ENCODE measurements at places on chromosomes 11 and 22. TPM values are rescaled to one million over a fixed set of nuclear protein-coding genes. Genes with fewer than 3 reads are reported as not detected.

FGF19 gene
- not detected for total RNA-seq

SLC25A22 gene
- total RNA-seq, result 17.6 TPM

GSTT2 gene
- total RNA-seq, result not detected

OR51B6 gene
- total RNA-seq, result not detected

ALDH3B2 gene
- not detected for total RNA-seq

CHADL gene
- total RNA-seq, result 0.99 TPM

PRG3 gene
- total RNA-seq, result not detected

IFITM10 gene
- 2.2 TPM for total RNA-seq

MICAL2 gene
- 31.9 TPM for total RNA-seq

RASGRP2 gene
- not detected for total RNA-seq

RASD2 gene
- total RNA-seq, result 0.09 TPM

MRGPRE gene
- total RNA-seq, result not detected

OR51E2 gene
- not detected for total RNA-seq

MIOX gene
- not detected for total RNA-seq

TP53AIP1 gene
- total RNA-seq, result not detected

GRCh38 chr11:129386795-129387397 lies 11.2 kb downstream of the BARX2 start:
- DNase-seq, result no peak

DNA sequence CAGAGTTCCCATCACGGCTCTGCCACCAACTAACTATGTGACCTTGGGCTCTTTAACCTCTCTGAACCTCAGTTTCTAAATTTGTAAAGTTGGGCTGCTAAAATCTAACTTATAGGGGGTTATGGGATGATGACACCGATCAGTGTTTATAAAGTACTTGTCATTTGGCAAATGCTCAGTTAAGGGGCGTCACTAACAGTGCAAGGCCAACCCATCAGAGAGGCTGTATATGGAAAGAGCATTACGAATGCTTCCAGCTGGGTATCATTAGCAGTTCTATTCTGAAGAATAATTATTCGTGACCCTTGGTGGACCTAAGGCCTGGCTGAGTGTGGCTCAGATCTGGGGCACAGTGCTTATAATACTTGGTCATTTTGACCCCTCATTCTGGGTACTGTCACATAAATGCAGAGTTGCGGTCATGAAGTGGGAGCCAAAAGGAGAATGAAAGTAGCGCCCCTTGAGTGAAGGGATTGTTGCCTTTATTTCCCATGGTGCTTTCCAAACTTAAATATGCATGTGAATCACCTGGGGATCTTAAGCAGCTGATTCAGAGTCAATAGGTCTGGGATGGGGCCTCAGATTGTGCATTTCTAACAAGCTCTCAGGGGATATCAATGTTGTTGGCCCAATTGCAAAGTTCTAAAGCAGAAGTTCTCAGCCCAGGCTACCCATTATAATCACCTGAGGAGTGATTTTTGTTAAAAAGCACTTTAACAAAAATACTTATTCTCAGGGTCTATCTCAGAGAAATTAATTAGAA lies 115.8 kb downstream of the CSNK2A3 start:
- no peak for DNase-seq

DNA sequence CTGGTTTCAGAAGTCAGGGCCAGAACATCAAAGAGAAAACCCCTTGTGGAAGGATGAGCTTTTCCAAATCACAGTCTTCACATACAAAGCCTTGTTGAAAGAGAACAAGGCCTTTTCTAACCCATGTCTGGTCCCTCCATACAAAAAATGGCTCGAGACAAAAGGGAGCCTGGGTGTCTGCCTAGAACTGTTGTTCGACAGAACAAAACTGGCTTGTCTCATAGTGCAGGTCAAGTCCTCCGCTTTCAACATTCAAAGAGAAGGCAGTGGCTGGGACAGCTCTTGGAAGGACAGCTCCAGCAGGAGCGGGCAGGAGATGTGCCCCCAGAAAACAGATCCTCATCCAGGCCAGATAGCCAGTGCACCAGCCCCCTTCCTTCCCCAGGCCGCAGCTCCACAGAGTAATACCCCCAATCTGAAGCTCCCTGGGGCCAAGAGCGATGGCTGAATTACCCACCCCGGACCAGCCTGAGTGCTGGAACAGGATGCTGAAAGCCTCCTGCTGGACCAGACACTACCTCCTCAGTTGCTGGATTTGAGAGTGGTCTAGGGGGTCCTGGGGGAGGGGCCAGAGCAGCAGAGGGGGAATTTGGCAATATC lies 27.6 kb downstream of the USH1C start:
- DNase-seq, result no peak

DNA sequence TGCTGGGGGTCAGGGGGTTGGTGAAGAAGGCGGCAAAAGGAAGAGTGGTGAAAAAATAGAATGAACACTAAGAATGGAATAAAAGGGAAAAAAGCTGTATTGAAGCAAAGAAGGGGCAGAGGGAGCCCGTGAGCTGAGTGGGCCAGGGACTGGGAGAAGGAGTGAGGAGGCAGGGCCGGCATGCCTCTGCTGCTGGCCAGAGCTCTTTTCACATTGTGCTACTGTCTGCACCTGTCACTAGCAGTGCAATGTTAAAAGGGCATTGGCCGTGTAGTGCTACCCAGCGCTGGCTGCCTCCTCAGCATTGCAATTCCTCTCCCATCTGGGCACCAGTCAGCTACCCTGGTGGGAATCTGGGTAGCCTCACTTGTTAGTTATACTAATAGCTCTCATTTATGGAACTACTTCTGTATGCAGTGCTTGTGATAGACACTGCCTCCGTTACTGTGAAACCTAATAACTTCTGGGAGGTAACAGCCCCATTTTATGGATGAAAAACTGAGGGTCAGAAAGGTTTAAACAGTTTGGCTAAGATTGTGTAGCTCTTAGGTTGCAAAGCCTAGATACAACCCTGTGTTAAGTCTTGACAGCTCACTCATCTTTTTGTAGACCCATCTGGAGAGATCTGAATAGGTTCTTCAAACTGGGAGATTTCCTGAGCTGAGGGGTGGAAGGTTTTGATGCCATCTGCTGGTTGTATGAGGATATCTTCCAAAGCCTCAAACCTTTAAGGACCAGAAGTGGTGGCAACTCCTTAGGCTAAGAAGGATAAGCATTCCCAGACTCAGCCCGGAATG lies 8.5 kb downstream of the YPEL4 start:
- peak; percentile 77 for DNase-seq

DNA sequence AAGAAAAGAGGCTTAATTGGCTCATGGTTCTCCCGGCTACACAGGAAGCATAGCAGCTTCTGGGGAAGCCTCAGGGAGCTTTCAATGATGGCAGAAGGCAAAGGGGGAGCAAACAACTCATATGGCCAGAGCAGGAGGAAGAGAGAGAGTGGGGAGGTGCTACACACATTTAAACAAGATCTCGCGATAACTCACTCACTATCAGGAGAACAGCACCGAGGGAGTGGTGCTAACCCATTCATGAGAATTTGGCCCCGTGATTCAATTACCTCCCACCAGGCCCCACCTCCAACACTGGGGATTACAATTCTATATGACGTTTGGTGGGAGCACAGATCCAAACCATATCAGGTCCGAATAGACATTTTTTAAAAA lies 41.7 kb upstream of the APLNR start:
- no peak for DNase-seq

GRCh38 chr11:19474954-19475721 lies 234.4 kb upstream of the E2F8 start:
- DNase-seq, result no peak

DNA sequence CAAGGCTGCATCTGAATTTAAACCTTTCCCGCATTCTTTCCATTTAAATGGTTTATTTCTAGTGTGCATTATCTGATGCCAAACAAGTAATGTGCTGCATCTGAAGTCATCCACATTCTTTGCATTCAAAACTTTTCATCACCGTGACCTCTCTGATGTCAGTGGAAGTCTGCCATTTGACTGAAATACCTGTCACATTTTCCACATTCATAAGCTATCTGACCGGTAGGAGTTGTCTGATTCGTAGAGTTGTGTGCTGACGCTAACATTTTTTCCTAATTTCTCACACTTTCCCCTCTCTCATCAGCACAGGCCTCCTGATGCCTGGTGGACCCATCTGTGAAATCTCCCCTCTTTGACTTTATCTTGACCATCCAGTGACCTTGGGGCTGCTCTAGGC lies 79.9 kb upstream of the BARX2 start:
- peak; percentile 67 for DNase-seq

DNA sequence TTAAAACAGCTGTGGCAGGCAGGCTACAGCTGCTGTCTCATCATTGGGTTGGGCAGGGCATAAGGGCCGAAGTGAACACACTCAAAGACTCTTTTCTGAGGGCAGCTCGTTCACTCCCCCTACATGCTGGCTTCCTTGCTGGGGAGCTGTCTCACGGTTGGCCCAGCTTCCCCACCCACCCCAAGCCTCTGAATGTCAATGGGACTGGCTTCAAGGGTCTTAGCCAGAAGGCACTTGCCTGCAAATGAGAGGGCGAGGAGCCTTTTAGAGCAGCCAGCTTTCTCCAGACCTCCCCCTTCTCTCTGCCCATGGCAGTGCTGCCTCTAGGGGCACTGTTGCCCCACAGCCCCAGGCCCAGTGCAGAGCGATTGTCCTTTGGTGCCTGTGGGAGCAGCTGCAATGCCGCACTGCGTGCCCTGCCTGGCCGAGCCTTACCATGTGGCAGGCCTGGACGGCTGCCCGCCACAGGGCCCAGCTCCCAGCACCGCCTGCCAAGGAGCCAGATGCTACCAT lies 94.7 kb upstream of the RASSF10 start:
- DNase-seq, result no peak

DNA sequence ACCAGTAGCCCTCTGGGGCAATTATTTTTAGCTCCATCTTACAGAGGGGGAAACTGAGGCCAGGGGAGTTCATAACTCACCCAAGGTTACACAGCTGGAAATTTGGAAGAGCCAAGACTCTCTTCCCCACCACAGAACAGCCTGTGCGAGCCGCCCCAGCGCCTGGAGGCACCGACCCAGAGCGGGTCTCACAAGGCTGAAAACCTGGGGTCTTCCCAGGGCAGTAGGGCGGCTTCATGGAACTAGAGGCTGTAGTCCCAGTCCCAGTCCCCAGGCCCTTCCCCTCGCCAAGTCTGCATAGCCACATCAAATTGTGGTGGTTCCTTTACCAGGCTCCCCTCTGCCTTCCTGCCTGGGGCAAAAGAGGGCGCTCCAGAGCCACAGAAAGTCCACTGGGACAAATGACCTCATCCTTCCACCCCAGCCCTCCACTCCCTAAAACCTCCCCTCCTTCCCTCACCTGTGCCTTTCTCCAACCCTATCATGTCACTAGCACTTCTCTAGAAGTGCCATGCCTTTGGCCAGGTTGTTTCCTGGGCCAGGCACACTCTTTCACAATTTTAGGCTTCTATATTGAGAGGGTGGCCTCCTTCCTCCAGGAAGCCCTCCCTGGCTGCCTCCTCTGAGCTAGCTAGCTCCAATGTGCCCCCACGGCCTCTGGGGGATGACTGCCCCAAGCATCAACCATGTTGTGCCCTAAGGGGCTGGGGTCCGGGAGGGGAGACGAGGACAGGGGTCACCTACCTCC lies 15.2 kb upstream of the CDC42EP1 start:
- DNase-seq, result peak; percentile 70

- no peak for DNase-seq
These were observed 124.9 kb downstream of the C11orf58 start for GRCh38 chr11:16863389-16863788.

GRCh38 chr22:37803195-37803638 lies 4.5 kb upstream of the GCAT start:
- no peak for DNase-seq

DNA sequence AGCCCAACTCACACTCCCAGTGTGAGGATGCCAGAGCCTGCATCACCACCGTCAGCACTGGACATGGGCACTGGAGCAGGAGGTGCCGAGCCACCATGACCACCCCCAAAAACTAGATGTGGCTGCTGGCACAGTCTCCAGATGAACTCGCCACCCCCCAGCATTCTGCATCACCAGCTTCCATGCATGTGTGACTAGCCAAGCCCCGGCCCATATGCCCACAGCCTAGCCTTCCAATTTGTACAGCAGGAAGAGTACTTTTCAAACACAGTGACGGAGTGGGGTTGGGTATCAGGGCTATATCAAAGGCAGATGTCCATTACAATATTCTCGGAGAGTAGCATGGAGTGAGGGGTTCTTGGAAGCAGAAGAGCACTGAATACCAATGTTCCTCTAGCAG lies 62.9 kb downstream of the SMCO4 start:
- no peak for DNase-seq

- no peak for DNase-seq
These were observed 82.6 kb upstream of the CSNK2A3 start for GRCh38 chr11:11435635-11436034.

DNA sequence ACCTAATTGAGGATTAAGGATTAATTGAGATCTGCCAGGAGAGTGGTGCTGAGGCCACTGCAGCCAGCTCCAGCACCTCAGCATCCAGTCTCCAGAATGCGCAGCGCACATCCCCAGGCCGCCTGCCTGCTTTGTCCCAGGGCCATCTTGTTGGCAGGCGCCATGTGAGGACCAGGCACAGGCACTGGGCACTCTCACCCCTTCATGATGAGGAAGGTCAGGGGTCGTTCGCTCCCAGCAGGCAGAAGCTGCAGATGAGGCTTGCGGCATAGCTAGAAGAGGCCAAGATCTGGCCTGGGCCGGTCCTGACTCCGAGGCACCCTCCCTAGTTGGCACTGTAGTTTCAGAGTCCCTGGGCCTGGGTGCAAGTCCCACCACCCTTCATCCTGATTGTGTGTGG lies 6.4 kb downstream of the CABP2 start:
- DNase-seq, result no peak

DNA sequence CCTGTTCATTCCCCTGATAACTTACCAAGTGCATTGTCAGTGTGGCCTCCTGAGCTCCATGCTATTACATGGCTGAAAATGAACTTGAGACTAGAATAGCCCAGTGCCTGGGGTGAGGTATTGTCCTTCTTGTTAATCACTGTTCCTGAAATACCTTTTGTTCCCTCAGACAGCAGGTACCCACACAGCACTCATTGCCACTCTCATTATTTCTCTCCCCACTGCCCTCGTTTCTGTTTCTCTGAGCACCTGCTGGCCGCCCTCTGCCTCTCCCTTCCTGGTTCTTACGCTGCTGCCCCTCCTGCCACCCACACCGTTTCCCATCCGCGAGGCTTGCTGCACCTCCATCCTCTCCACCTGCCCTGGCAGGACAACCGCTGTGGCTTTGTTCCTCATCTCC lies 36.9 kb upstream of the RAB1B start:
- DNase-seq, result no peak

DNA sequence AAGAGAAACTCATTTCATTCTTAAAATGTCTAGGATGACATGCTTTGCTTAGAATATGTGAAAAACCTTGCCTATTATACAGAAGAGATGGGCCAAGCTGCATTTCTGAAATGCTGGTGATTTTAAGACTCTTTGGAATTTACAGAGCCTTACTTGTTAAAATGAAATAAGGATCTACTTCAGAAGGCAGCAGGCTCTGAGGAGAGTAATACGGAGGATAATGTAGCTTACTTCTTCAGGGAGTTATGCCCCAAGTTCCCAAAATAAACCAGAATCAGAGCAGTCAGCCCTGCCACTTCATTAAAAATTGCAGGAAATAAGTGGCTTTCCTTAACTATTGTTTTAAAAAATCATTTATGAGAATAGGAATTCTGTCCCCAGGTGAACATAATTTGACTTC lies 1000.3 kb upstream of the RAG2 start:
- no peak for DNase-seq
